ENCODE measurements at places on chromosomes 2 and 18.

GRCh38 chr2:200961674-200962073 lies 1.8 kb downstream of the ORC2 start:
- DNase-seq = no peak

- DNase-seq = no peak
These were observed 29.0 kb downstream of the LPIN1 start for GRCh38 chr2:11775384-11775783.

- no peak for DNase-seq
These were observed 153.6 kb upstream of the ZNF804A start for GRCh38 chr2:184444623-184445223.

GRCh38 chr2:159149747-159150146 lies 136.8 kb downstream of the WDSUB1 start:
- DNase-seq = no peak

DNA sequence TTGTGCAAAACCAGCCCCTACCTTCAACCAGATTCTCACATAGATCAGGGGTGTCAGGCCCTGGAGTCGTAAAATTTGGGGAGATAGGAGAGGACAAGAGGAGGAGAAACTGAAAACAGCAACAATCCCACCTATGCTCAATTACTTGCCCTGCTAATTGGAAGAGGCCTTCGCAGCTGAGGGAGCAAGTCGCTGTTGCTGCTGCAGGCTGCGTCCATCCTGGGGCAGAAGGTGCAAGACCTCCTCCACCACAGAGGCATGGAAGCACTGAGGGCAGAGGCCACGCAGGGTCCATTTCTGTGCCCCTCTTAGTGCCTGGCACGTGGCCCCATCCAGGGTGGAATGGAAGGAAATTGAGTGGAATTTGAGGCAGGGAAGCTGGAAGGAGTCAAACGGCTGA lies 36.5 kb downstream of the CNGA3 start:
- no peak for DNase-seq

- no peak for DNase-seq
These were observed 137.6 kb downstream of the WDSUB1 start for GRCh38 chr2:159148901-159149300.

DNA sequence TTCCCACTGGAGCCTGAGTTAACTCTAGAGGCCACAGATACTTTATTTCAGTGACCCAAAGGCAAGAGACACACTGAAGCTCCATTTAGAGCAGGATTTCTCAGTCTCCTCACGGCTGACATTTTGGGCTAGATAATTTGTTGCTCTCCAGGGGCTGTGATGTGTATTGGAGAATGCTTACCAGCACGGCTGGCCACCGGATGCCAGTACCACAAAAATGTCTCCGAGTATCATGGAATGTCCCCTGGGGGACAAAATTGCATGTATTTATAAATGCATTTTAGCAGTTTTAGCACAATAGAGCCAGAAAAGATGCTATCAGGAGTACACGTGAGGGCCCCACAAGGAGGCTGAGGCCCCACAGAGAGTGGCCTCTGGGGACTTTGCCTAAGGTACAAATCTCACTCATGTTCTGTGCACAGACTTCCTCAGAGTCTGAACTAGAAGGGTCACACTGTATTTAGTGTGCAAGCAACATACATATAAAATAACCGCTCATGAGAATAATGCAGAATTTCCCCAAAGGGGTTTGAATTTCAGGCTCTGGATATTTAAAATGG lies 20.5 kb upstream of the DCC start:
- no peak for DNase-seq

DNA sequence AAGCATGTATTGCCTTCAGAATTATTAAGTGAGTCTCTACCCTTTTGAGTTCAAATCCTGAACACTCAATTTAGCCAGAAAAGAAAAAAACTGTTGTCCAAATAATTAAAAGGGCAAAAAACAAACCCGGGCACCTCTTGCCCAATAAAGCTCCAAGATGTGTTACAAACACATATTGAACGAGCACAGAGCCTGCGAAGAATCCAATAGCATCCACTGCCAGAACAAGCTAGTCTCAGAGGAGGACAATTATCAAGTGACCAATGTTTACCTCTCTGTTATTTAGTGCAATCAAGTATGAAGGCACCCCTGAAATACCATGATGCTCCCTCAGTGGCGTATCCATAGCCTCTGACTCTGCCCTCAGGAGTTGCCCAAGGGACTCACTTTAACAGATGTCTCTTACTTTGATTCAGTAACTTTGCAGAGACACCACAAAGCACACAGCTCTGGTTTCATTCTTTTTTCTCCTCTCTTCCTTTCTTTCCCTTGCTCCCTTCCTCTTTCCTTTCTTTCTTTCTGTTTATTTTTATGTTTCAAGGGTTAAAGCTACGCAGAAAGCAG lies 93.5 kb upstream of the SPATS2L start:
- no peak for DNase-seq

DNA sequence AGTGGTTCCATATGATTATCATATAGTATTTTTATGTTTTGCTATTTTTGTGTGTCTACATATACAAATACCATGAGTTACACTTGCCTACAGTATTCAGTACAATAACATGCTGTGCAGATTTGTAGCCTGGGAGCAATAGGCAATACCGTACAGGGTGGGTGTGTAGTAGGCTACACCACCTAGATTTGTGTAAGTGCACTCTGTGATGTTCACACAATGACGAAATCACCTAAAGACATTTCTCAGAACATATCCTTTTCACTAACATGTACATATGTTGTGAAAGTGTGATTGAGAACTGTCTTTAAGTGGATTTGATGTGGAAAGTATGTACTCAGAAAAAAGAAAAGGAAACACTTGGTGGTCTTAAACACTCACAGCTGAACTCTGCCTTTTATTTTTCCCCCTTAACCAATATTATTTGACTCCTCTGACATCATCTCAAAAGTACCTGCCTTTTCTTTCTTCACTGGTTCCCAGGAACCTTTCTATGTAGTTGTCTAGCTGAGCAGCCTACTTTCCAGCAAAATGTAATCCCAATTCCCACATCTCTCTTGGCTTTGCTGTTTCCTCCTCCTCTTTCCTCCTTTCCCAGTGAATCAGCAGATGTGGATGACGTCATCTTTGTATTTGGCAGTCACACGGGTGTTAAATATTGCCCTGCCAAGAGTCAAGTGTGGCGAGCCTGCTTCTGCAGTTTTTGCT lies 47.7 kb downstream of the OSBPL6 start:
- DNase-seq = no peak

DNA sequence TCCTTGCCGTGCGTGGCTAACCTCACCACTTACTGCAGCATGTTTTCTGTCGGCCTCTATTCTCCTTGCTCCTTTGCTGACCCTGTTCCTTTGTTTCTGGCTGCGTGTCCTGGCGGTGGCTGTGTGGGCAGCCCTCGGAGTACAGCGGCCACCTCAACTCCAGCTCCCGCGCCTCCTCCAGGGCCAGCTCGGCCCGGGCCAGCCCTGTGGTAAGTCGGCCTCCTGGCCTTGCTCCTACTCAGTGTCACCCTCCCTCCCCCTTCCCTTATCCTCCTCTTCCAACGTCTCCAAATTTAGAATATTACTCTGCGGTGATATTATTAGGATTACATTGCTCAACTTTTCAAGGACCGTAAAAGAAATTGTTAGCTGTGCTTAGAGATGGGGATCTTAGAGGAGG lies 59.5 kb upstream of the RBM44 start:
- DNase-seq = no peak

DNA sequence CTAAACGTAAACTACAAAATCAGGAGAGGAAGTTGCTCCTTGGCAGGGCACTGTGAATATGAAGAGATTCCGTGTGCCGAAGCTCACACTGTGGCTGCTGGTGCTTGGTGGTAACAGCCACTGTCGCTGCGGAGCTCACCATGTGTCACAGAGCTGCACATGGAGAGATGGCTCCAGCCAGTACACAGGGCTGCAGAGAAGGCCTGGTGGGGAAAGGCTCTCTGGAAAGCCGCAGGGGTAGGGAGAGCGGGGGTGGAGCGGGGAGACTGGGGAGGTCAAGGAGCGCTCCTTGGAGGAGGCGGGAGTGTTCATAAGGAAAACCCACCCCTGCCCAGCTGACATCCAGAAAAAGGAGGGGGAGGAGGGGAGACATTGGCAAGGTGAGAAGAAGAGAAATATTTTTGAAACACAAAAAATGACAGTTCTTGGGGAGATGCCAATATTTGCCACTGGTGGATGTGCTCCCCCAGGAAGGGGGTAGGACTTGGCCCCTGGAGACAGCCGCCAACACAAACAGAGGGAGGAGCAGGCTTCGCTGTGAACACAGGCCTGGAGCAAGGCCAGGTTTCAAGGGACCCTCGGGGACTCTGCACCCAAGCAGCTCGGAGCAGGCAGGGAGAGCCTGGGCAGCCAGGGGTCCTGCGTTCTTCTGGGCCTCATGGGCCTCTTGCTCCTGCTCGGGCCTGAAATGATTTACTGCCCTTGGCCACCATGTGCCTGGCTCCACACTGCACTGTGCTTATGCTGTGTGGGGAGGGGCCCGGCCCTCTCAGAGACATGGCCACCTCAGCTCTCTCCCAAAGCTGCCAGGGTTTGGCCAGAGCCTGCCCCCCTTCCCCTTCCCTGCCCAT lies 102.6 kb upstream of the GLI2 start:
- no peak for DNase-seq

DNA sequence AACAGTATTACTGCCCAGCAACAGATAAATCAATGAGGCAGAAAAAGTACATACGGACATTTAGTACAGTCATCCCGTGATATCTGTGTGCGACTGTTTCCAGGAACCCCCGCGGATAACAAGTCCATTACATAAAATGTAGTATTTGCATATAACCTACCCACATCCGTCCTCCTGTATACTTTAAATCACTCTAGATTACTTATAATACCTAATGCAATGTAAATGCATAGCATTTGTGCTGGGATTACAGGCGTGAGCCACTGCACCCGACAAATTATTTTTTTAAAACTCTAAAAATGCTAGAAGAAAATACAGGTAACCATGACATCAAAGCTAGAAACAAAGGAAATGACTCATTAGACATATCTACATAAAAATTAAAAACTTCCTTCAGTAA lies 91.6 kb downstream of the FAM161A start:
- DNase-seq = no peak

DNA sequence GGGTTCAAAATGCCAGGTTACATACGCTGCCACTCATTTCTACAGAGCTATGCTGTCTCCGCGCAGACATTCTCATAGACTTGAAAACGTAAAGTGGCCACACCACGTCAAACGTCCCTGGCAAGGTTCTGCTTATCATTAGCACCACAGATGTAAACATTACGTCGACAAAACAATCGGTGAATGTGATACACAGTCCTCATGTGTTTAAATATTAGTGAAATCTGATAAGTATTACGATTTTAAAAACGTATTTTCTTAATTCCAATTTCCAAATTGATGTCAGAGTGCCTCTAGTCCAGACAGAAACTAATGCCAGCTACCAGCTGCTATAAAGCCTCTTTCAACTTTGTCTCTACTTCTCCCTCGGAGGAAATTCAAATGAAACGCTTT lies 1.2 kb downstream of the STK17B start:
- no peak for DNase-seq

DNA sequence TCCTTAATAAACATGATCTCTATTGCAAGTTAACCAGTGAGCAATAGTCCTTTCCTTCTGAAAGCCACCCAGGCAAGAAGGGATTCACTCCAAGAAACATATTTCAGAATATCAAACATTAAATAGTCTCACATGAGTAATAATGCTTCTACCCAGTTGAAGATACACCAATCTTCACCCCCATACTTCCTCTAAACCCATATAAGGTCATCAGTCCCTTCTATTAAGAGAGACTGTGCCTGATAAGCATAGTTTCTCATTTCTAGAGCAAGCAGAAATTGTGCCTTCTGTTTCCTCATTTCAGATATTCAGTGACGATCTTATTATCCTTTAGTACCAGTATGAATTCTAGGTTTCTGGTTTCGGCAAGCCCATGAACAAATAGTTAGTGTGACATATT lies 64.6 kb downstream of the DSEL start:
- no peak for DNase-seq

- no peak for DNase-seq
These were observed 43.9 kb downstream of the PAX8 start for GRCh38 chr2:113234721-113235346.

DNA sequence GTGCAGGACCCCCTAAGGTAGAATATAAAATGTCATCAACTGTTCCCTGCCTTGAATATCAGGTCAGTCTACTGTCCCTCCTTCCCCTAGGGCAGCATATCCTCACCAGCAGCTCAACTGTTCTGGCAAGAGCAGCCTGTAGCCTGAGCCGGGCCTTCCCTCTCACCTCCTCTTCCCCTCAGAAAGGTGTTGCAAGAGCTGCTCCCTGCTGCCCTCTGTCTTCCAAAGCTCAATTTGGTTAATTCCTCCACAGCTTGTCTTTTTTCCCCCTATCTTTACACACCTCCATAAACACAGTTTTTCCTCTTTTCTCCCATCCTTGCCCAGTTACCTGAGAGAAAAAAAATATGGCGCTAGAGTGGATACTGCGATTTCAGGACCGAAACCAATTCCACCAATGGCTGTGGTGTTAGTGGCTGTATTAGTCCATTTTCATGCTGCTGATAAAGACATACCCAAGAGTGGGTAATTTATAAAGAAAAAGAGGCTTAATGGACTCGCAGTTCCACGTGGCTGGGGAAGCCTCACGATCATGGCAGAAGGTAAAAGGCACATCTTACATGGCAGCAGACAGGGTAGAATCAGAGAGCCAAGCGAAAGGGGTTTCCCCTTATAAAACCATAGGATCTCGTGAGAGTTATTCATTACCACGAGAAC lies 184.7 kb downstream of the MREG start:
- no peak for DNase-seq

- no peak for DNase-seq
These were observed 79.4 kb upstream of the ARHGAP28 start for GRCh38 chr18:6650127-6650507.

GRCh38 chr2:23617811-23618215 lies 232.8 kb downstream of the KLHL29 start:
- no peak for DNase-seq

DNA sequence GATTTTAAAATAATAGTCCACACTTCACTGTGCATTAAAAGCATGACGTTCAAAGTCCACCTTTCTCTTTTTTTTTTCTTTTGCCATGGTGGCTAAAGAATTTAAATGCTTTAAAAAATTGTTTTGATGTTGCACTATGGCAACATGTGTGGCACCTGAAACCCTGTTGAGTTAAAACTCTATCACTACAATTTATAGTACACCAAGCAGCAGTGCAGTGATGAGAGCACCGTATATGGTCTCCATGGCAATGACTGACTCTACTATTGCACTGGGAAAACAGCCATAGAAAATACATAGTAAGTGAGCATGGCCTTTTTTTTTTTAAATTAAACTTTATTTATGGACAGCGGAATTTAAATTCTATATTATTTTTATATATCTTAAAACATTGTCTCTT lies 298.8 kb downstream of the FIGN start:
- DNase-seq = no peak
